ENCODE measurements at places on chromosomes 12 and 14.

DNA sequence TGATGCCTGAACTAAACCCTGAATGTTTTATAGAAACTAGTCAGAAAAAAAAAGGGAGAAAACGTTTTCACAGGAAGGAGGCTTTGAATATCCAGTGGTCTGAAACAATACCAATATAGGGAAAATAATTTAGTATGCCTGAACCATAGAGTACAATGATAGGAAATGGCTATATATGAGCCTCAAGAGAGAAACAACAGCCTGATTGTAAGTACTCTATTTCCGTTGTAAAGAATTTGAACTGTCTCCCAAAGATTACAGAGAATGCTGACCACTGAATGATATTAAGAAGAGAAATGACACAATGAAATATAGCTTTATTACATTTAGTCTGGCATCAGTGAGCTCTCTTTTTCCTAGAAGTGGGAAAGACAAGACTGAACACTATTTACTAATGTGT lies 5.5 kb upstream of the GABARAPL1 start:
- no peak for DNase-seq

DNA sequence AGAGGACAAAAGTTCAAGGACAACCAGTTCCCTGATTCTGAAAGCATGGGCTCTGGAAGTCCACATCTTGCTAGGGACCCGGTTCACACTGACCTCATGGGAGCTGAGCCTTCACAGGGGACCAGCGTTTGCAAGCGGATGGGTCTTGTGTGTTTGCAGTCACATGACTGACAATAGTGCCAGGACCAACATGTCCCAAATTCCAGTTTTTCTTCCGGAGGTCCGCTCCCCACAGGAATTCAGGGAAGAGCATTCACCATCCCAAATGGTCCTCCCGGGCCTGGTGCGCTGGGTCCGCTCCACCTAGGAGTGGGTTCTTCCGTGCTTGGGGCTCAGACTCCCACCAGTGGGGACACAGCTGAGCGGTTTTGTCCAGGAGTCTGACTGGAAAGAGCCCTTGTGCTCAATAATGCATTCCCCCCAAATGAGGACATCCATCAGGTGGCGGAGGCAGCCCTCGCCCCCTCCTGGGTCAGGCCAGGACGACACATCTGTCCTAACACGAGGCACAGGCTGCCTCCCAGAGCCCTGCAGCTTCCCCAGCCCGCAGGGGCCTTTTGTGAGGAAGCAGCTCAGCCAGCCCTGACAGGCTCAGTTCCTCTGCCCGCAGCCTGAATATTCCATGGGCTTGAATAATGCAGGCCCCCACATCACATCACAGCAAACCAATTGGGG lies 91.8 kb upstream of the BCL11B start:
- no peak for DNase-seq

DNA sequence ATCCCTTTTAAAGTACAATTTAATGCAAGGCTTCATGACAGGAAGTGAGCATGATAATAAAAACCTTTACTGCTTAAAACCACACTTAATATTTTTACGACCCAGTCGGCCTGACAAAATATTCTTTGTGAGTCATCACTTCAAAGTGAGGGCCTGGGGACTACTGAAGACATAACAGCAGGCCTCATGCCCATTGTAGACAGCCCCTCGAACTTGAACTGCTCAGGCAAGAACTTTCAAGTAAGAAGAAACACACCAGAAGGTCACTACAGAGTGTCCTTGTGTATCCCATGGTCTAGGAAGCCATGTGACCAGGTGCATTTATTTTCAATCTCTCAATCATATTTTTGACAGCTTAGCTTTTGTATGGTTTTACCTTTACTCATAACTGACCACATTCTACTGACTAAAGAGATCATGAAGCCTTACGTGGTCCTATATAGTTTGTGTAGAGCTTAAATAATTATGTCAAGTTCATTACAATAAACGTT lies 61.4 kb upstream of the MANSC4 start:
- DNase-seq, result no peak

DNA sequence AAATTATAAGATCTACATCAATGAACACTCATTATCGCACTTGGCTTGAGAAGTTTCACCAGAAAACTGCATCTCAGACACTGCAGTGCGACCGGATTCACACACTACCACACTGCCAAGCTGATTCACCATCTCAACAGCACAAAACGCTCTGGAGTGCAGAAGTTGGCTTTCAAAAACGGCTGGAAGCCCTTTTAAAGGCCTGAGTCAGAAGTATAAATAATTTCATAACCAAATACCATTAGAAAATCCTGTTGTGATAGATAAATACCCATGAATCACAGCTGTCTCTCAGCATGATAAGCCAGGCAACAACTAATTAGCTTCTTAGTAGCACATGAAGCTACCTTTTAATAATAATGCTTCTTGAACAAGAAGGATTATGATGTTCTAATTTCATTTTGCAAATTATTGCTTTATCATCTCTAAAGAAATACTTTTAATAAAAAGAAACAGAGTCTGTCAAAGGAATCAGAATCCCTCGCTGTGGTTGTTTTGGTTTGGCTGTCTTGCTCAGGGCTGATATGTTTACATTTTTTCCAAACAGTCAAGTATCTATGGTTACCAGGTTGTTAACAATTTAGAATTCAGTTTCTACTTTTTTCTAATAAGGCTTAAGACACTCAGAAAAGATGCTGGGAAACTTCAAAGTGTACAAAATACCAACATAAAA lies 51.2 kb downstream of the SLC2A13 start:
- no peak for DNase-seq

GRCh38 chr12:26623136-26623535 lies 209.9 kb downstream of the ITPR2 start:
- no peak for DNase-seq

DNA sequence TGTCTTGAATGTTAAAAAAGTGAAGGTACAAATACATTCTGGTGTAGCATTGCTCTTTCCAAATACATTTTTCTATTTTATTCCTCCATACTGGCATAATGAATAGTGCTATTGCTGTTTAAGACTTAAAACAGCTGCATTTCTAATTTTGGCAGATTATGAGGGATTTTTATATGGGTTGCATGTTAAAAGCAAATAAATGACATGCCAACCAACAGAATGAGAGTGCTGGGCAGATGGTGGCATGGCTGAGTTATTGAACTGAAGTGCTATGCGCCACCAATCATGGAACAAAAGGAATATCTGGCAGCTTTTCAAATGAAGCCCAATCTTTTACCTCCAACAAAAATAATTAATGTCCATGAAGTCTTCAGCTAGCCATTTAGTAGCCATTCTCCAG lies 215.0 kb downstream of the PRKD1 start:
- no peak for DNase-seq

DNA sequence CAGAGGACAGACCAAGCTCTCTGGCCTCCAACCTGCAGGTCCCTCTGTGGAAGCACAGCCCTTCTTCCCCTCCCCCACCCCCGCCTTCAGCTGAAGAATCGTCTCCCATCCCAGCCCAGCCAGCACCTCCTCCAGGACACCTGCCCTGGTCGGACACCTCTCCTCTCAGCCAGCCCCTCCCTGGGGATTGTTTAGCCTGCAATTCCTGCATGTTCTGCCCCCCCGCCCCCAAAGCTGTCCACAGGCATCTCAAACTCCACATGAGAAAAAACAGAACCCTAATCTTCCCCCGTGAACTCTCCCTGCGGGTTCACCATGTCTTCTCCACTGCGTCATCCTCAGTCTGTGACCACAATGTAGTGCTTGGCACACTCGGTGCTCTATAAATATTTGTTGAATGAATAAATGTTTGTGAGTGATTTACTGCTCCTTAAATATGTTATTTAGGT lies 24.1 kb downstream of the PRIMA1 start:
- no peak for DNase-seq

DNA sequence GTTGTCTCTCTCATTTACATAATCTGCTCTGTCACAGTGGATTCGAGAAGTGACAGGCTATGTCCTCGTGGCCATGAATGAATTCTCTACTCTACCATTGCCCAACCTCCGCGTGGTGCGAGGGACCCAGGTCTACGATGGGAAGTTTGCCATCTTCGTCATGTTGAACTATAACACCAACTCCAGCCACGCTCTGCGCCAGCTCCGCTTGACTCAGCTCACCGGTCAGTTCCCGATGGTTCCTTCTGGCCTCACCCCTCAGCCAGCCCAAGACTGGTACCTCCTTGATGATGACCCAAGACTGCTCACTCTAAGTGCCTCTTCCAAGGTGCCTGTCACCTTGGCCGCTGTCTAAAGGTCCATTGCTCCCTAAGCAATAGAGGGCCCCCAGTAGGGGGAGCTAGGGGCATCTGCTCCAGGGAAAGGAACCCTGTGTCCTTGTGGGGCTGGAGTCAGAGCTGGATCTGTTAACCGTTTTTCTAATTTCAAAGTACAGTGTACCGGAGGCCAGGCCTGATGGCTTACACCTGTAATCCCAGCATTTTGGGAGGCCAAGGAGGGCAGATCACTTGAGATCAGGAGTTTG lies 5.1 kb downstream of the ERBB3 start:
- DNase-seq, result peak; percentile 57

DNA sequence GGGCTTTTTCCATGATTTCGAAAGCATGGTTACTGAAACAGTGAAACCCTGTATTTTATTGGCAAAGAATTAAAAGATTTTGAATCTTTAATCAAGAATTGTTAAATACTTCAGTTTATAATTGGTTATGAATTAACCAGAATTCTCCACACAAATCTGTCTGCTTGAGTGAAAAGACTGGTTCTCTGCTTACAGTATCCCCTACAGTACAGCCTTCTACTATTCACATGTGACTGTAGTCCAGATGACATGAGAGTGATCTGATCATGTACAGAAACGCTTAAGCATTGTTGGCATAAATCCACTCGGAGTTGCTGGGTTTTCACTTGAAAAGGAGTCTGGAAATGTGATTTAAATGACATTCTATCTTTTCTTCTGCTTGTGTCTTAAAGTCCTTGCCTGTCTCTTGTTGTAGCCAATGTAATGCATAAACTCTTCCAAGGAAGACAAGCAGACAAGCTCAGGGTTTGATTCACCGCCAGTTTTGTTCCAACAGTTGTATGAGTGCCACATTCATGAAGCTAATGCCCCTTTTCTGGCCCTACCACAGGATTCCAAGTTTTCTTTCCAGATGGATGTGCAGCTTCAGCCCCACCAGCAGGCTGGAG lies 222.0 kb upstream of the LRIG3 start:
- no peak for DNase-seq

GRCh38 chr12:122533856-122534255 lies 6.8 kb downstream of the KNTC1 start:
- no peak for DNase-seq

DNA sequence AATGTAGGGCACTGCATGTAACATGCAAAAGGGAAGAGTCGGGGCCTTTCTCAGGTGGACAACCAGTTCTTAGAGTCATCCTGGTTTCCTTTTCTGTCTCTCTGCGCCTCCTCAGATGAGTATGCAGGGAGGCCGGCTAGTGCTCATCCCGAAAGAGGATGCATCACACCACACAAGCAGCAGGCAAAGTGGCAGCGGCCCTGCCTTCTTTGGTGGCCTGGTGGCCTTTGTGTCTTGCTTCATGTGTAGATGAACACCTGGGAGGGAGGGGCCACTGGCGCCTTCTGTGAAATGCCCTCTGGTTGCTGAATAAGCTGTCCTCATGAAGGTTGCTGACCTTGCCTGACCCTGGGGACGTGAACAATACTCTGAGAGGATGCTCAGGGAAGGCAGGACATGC lies 18.0 kb downstream of the SLC24A4 start:
- no peak for DNase-seq

DNA sequence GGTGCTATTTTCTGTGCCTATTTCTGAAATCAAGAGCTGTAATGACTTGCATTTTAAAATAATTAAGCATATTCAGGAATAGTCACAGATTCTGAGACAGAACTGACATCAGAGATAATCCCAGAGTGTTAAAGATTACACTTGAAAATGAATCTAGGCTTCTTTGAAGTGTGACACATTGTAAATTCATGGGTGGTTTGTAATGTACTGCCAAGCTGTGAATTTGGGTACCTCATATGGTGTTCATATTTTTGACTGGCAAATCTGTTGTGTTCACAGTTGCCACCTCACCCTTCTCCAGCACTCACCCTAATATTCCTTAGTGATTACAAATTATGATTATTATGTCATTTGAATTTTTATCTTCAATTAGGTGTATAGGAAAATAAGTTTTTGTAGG lies 78.5 kb upstream of the CSRP2 start:
- DNase-seq, result no peak

GRCh38 chr12:103043531-103044486 lies 86.3 kb downstream of the ASCL1 start:
- no peak for DNase-seq

DNA sequence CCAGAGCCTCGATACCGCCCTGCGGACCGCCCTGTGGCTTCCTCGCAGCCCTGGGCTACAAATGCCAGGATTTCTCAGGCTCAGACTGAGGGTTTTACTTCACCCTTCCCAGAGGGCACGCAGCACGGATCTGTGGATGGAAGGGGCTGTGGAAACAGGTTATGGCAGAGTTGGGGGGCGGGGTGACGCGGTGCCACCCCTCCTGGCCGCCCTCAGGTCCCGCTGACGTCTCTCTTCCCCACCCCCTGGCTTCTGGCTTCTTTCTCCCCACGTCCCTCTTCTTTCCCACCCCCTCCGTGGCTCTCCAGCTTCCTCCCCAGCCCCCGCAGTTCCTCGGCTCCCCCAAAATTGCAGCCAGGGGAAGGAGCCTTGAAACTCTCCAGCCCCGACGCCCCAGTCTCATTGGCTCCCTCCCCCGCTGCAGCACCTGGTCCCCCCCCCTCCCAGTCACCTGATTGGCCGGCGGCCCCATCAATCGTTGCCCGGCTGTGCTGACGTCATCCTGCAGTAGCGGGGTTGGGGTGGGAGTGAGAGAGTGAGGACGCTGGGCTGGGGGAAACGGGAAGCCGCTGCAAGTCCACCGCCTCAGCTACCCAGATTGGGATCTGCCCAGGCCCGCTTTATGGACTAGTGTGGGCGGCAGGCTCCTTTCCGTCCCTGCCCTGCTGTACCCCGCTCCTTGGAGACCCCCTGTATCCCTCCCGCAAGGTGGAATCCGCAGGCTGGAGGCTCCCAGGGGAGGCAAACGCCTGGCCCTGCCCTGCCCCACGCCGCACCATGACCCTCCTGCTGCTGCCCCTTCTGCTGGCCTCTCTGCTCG lies at the start of gene CLSTN3:
TSS of gene CLSTN3 (plus strand) at position 500 of the 820 bp plus-strand sequence. CDS start at position 778, 278 bp downstream.
- peak; percentile 66 for DNase-seq

- DNase-seq, result no peak
Observed at GRCh38 chr12:114767084-114767760, 83.2 kb upstream of the TBX3 start.

- peak; percentile 99 for DNase-seq
Observed at GRCh38 chr12:89756585-89757398, 48.2 kb upstream of the ATP2B1 start.

DNA sequence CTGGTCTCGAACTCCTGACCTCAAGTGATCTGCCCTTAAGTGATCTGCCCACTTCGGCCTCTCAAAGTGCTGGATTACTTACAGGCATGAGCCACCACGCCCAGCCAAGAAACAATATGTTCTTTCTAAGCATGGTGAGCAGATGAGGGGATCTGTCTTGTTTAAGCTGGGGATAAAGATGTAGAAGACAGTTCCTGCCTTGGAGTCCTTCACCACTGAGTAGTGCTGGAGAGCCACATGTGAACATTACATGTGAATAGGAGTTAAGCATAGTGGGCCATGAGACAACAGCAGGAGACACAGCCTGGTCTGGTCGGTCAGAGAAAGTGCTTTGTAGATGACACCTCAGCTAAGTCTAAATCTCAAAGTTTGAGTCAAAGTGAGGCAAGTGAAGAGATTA lies 26.0 kb downstream of the TMBIM6 start:
- no peak for DNase-seq
